GF-D8 (cell line): ENCODE measurements at places on chromosomes 7 and 10.

GRCh38 chr10:22054961-22055360 lies 51.4 kb upstream of the DNAJC1 start:
- DNase-seq, result no peak

DNA sequence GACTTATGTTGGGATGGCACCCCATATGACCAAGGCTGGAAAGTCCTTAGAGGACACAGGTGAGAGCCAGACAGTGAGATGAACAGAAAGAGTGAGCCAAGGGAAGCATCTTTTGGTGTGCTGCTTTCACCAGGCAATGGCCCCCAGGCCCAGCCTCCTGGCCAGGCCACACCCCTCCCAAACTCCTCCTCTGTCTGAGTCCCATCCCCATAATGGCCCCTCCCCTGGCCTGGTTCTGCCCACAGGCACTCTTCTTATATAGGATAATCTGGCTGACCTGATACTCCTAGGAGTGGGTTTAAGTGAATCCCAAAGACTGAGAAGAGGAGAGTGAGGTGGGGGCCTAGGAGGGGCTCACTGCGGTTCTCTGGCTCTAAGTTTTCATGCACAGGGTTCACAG lies 252.5 kb downstream of the RPS24 start:
- no peak for DNase-seq

GRCh38 chr10:116000151-116000842 lies 272.7 kb downstream of the GFRA1 start:
- no peak for DNase-seq

DNA sequence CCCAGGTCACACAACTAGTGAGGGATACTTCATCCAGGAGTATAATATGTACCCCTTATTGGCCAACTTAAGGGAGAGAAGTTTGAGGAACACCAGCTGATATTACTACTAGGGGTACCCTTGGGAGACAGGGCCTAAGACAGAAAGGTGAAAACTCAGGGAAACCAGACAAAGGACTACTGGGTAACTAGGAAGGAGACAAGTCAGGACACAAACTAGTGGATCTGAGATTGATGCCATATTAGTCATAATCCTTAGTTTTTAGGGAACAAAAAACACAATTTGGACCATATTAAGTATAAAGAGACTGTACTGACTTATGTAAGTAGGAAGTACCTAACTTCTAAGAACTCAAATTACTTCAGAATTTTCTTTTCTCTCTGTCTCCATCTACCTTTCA lies 79.3 kb upstream of the CCDC6 start:
- no peak for DNase-seq

GRCh38 chr7:2566890-2567678 lies 8.3 kb downstream of the IQCE start:
- no peak for DNase-seq

DNA sequence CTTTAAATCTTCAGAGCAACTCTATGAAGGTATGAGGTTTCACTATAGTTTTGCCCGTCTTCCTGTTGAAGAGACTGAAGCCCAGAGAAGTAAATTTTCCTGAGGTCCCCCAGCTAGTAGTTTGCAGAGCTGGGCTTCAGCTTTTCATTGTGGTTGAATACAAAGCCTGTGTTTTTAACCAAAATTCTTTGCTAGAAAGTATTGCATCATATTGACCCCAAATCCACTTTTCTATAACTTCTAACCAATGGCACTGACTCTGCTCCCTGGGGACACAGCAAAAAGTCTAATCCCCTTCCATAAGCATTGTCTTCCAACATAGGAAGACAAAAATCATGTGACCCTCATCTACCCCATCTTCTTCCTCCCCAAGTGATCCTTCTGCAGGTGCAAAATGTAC lies 93.0 kb downstream of the KCNMA1 start:
- DNase-seq, result no peak

- DNase-seq, result no peak
These were observed 84.7 kb upstream of the GPR141 start for GRCh38 chr7:37598824-37599223.

GRCh38 chr10:118276204-118276603 lies 65.9 kb downstream of the FAM204A start:
- DNase-seq, result no peak

DNA sequence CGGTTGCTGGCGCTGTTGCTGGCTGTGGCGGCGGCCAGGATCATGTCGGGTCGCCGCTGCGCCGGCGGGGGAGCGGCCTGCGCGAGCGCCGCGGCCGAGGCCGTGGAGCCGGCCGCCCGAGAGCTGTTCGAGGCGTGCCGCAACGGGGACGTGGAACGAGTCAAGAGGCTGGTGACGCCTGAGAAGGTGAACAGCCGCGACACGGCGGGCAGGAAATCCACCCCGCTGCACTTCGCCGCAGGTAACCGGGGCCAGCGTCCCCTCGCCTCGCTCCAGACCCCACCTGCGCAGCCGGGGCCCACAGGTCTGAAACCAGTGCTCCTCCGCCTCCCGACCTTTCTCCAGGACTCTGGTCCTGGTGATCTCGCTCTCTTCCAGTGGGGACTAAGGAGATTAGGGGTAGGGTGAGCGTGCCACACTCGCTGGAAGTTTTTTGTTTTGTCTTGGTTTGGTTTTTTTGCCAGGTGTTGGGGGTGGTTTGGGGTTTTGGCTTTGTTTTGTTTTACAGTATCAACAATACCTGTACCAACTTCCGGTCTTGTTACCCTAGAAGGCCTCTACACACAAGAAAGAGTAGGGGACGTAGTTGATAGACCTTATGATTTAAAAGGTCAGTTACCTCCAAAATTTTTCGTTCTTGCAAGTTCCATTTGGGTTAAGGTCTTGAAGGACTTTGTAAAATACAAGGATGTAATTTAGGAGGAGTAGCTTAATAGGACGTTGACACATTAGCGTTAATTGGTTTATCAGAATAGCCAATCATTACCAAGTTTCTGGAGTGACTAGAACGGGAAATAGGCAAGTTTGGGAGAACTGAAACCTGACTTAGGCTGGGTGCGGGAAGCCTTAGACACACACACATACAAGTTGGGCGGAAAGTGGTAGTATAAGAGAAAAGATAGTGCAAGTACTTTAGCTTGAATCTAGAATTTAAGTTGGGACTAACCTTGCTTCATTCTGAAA lies 704 bp downstream of the TNKS2 start:
- DNase-seq, result peak; percentile 18

GRCh38 chr10:17122726-17123661 lies 6.6 kb downstream of the CUBN start:
- DNase-seq, result no peak

DNA sequence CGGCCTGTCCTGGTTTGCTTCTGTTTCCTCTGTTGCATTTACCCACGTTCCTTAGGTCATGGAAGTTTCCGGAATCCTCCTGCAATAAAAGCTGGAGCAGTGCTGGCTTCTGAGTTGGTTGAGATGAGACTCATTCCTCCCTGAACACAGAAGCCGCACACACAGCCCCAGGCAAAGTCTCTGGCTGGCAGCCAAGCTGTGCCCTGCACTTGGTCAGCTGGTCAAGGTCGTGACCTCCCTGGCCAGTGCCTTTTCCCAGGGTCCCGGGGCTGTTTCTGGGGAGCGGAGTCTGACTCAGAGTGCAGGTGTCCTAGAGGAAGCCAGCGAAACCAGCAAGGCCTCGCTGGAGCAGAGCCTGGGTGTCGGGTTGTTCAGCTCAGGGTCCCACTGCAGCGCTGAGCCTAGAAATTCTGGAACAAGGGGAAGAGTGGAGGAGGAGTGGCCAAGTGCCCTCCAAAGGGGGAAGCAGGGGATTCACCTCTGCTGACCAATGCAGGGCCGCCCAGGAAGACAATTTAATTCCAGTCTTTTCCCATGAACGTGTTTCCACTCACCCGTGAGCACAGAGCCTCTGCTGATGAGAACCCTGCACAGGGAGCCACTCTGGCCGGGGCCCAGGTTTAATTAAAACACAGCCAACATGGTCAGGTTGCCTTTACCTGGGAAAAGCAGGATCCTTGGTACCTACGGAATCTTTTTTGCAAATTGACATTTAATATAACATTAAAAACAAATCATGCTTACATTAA lies 245.5 kb upstream of the PPP2R2D start:
- DNase-seq, result no peak

DNA sequence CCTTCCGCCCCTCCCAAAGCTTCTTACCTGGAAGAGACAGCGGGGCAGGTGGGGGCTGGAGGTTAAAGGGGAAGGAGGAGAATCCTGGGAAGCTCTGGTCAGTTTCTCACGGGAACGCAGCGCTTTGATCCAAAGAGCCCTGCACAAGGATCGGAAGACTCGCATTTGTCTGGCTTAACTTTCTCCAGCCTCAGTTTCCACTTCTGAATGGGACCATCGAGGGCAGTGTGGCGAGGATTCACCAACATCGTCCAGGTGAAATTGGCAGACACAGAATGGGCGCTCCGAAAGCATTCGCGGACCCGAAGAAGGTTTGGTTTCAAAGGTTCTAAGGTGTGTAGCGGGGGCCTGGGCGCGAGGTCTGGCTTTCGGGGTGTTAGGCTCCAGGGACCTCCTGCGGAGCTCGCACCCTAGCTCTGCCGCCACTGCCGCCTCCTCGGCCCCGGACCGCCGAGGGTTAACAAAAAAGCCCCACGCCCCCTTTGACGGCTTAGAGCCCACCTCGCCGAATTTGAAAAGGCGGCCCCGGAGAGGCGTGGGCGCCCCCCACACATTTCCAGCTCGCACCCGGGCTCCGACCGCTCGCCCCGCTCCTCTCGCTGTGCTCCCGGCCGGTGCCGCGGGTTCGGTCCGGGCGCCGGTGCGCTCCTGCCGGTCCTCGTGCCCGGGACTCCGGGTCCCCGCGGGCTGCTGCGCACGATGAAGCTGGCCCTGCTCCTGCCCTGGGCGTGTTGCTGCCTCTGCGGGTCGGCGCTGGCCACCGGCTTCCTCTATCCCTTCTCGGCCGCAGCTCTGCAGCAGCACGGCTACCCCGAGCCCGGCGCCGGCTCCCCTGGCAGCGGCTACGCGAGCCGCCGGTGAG lies at the start of gene COL26A1:
Gene COL26A1 (plus strand): TSS at position 542 of the 862 bp plus-strand sequence. CDS start 158 bp downstream, at position 700.
- no peak for DNase-seq
